ENCODE measurements at places on chromosomes 7 and 10.
A peak's percentile ranks its signal among the peaks of the same experiment; 100 is the strongest.

GRCh38 chr10:89750441-89750840 is 49.1 kb downstream of the KIF20B start:
- no peak for DNase-seq

DNA sequence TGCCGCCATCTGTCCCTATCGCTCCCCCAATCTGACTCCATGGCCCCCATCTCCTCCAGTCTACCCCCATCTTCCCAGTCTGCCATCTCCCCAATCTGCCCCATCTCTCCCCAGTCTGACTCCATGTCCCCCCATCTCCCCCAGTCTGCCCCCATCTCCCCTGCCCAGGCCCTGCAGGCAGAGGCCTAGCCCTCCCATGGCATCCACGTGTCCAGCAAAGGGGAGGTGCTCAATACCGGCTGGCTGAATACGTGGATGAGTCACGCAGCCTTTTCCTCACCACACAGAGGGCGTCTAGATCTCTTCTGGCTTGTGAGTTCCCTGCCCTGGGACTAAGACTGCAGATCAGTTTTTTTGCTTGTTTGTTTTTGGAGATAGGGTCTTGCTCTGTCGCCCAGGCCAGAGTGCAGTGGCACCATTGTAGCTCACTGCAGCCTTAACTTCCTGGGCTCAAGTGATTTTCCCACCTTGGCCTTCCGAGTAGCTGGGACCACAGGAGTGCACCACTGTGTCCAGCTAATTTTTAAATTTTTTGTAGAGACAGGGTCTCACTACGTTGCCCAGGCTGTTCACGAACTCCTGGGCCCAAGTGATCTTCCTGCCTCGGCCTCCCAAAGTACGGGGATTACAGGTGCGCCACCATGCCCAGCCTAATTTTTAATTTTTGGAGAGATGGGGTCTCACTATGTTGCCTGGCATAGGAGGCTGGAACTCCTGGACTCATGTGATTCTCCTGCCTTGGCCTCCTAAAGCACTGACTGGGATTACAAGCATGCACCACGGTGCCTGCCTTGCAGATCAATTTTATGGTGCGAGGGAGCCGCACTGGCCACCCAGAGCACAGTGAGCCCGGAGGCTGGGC is 15.3 kb upstream of the GPR146 start:
- DNase-seq: peak; percentile 90

DNA sequence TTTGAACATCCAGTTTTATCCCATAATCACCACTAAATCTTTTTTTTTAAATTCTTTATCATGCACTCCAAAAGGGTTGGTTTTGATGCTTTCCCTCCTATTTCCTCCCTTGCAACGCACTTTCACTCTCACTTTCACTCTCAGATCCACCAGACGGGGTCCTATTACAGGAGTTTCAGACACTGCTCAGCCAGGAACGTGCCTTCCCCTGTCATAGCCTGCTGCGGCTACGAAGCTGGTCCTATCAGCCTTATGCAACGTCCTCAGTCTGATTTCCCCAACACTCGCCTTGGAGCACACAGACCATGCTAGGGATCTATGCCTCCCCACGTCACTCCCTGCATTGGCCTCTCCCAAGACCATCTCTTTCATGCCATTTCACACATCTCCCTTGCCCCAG is 23.4 kb downstream of the ZPBP start:
- DNase-seq: peak; percentile 26

GRCh38 chr7:151722533-151722932 is 154.4 kb downstream of the PRKAG2 start:
- DNase-seq: no peak

- no peak for DNase-seq
Observed at GRCh38 chr7:99793443-99793842, 9.5 kb upstream of the CYP3A4 start.

DNA sequence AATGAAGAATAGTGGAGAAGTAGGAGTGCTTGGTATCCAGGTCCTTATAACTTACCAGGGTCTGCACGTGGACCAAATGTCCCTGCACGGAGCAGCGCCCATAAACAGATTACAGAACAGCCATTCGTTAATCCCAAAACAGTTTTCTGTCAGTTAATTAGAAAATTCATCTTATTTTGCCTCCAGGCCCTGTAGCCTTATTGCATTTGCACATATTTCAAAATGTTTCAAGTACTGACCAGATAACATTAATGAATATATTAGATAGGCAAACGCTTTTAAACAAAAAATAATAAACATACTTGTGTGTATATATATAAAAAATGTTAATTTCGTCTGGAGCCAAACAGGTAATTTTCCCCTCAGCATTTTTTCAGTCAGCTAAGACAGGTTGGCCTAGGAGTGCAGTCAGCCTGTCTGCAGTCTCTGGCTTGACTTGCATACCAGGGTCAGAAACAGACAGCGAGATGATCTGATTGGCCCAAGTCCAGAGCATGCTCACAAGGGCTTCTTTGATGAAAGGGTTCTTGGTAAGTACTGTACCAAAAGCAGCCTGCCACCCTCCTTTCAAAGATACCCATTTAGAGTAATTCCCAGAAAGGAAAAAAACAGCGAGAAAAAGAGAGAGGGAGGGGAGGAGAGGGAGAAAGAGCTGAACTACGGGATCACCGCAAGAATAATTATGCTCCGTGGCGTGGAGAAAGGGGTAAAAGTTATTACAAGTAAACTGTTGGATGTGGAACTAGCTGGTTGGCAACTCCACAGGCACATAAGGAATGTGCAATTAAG is 194.4 kb upstream of the TCF7L2 start:
- DNase-seq: peak; percentile 44

DNA sequence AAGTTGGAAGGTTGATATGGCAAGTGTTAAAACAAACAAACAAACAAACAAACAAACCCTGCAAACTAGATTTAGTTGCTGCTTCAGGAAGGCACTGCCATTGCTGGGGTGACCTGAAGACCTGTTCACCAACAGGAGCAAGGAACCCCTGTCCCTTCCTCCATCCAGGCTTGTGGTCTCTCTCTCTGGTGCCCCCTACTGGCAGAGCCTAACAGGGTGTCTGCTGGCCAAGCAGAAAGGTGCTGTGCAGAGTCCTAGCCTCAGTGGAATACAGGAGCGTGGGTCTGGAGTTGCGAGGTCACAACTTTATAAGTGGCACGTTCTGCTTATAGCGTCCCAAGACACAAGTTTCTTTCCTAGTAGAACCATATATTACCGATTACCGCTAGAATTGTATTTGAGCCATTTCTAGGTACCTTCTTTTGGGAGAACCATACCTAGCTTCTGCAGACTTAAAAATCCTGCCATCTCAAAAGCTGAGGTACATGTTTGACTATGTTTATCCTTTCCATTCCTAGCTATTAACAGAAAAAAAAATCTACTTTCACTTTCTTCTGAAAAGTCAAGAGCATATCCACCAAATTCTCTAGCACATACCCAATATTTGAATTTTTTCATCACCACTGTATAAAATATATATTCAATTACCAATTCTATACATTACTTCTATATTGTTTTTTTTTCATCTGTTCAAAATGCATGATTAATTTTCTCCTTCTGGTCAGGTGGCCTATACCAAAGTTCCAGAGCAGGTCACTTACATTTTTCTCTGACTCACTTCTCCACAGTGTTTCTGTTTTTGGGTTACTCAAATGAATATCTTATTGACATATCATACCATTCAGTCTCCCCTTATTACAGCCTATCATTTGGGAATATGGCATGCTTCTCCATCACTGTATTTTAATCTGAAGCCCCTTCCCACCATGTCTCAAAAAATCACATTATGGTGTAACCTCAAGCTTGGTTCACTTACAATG is 29.1 kb upstream of the CALD1 start:
- peak; percentile 50 for DNase-seq

DNA sequence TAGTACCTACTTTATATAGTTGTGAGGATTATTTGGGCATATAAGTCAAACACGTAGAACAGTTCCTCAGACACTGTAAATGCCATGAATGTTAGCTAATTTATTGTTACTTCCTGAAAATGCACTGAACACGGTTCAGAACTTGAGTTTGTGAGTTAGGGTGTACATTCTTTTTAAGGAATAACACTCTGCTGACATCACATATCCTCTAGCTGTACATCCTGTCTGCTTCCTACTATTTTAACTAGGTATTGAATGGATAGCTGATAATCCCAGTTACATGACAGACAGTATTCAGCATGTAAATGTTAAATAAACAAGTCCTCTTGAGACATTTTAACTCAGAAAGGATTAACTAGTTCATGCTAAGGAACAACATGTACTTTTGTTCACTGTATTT is 16.0 kb downstream of the SAMD8 start:
- no peak for DNase-seq

DNA sequence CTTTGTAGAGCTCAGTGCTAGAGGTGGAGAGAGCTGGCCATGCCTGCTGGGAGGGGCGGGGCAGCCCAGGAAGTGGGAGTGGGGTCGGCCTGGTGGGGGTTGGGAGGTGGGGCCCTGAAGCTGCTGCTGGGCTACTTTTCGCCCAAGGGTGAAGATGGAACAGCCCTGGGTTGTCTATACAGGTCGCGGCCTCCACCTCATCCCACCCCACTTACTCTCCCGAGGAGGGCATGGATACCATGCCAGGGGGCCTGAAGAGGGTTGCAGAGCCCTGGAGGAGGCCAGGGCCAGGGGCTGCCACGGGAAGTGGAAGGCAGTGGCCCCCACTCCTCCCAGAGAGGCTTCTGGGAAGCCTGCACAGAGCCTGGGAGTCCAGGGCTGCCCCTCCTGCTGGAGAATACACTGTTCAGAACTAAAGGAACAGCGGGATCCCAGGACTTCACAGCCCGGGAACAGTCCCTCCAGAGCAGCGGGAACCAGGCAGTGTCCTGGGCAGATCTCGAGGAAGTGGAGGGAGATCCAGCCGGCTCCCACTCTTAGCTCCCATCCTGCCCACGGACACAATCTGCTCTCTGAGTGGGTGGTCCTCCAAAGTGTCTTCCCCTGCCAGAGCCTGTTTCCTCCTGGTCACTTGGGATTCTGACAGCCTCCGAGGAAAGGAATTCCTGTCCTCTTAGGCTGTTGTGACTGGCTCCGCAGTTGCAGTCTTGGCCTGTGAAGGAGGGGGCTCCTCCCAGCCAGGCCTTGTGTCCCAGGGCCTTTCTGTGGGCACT is 23.5 kb downstream of the MAT1A start:
- no peak for DNase-seq

GRCh38 chr7:39605087-39605486 is 18.3 kb upstream of the RALA start:
- peak; percentile 74 for DNase-seq

DNA sequence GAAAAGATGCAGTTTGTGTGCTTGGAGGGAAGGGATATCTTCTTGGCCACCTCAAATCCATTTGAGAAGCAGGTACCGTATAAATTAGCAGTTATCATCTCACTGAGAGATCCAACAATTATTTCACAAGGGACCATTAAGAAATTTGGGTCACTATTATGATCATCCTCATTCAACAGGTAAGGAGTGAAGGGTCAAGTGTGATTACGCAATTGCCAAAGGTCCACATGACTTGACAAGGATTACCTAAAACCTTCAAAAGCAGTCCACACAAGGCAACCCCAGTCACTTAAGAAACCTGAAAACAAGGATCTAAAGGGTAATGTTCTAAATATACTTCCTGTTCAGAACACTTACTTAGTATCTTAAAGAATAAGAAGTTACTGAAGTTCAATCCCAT is 27.4 kb downstream of the CCDC6 start:
- DNase-seq: no peak

DNA sequence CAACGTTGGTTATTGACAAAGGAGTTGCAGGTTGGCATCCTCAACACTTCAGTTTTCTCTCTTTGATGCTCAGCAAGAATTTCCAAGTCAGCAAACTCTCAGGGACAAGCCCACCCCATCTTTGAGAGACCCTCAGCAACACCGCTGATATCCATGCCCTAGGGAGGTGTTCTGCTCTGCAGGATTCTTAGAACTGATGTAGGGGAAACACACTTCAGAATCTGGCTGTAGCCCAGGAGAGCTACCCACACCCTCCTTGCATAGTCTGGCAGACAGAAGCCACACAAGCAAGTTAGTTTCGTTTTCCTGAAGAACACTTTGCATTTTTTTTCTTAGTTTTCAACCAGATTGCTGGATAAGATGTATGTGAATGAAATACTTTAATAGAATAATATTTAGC is 822 bp downstream of the SAMD9L start:
- peak; percentile 63 for DNase-seq

GRCh38 chr10:3830946-3831345 is 45.9 kb upstream of the KLF6 start:
- no peak for DNase-seq

GRCh38 chr10:26437637-26438461 is at the start of gene APBB1IP:
TSS of gene APBB1IP (plus strand) at chr10:26438341. CDS start at chr10:26492327, 53,986 bp downstream.
- peak; percentile 13 for DNase-seq

GRCh38 chr10:121302541-121303180 is 295.6 kb downstream of the FGFR2 start:
- no peak for DNase-seq

GRCh38 chr7:44067064-44067951 is 1.9 kb upstream of the PGAM2 start:
- DNase-seq: no peak

- no peak for DNase-seq
Observed at GRCh38 chr10:88077977-88078376, 214.6 kb downstream of the PTEN start.

GRCh38 chr7:17674943-17675608 is 265.2 kb downstream of the SNX13 start:
- DNase-seq: no peak

DNA sequence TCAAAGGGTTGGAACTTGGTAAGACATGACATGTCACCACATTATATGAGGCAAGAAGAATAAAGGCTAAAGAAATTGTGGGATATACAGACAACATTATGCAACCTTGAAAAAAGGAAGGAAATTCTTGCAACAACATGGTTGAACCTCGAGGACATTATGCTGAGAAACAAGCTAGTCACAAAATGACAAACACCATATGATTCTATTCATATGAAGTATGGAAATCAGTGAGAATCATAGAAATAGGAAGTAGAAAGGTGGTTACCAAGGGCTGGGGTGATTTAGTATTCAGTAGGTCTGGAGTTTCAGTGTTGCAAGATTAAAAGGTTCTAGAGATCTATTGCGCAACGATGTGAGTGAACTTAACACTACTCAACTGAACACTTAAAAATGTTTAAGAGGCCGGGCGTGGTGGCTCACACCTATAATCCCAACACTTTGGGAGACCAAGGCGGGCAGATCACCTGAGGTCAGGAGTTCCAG is 126.9 kb upstream of the TBX20 start:
- no peak for DNase-seq

DNA sequence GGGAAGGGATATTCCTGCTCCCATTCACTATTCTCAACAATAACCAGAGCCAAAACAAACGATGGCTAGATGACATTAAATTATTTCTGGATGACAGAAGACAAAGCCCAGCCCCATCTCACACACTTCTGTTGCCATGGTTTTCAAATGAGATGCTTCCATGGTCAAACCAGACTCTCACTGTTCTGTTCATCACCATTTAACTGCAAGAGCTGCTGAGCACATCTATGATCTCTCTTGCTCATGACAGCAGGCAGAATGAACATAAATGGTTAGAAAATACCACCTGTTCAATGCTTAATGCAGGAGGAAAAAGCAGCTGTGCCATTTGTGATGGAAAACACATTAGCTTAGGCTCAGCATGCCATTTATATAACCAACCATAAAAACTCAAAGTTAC is 758.6 kb upstream of the ZWINT start:
- no peak for DNase-seq

DNA sequence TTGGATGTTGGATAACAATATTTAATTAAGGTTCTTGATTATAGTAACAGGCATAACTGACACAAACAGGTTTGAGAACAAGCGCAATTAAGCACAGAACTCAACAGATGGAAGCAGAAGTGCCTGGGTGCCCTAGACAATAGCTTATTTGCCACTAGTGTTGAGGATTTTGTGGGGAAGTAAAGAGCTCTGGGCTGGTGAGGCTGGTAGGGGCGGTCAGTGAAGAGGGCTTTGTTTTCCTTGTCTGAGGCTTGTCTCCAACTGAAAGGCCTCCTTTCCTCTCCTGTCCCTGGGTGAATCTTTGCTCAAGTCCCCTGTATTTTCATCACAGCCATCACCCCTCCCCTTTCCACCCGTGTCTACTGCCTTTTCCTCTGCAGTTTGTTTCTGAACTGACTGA is 104.6 kb downstream of the KAT6B start:
- no peak for DNase-seq
